ENCODE measurements at places on chromosomes 6 and 20. TPM values are rescaled to one million over a fixed set of nuclear protein-coding genes. Genes with fewer than 3 reads are reported as not detected.

F13A1 gene
- total RNA-seq = 4.3 TPM

PDE7B gene
- total RNA-seq = 0.56 TPM

LPA gene
- total RNA-seq = 1.8 TPM

GMPR gene
- 5.7 TPM for total RNA-seq

FAM120B gene
- 18.7 TPM for total RNA-seq

RNF144B gene
- 9.6 TPM for total RNA-seq

FLRT3 gene
- total RNA-seq = 1.8 TPM

TP53INP2 gene
- 4.8 TPM for total RNA-seq

GRCh38 chr6:15131651-15132061, 114.2 kb upstream of the JARID2 start:
- H3K27ac ChIP-seq = no peak overlapping the region
- DNase-seq = no peak
- no peaks in the 10 kb centered on the region for H3K36me3 ChIP-seq
- no peak overlapping the region for H3K4me3 ChIP-seq
- H3K27me3 ChIP-seq = no peaks in the 10 kb centered on the region
- no peaks in the 10 kb centered on the region for H3K4me1 ChIP-seq

GRCh38 chr20:38172408-38172807, 7.3 kb upstream of the TGM2 start:
- H3K27ac ChIP-seq = no peak overlapping the region
- no peak for DNase-seq
- H3K4me1 ChIP-seq = no peaks in the 10 kb centered on the region
- no peaks in the 10 kb centered on the region for H3K36me3 ChIP-seq
- no peaks in the 10 kb centered on the region for H3K27me3 ChIP-seq

DNA sequence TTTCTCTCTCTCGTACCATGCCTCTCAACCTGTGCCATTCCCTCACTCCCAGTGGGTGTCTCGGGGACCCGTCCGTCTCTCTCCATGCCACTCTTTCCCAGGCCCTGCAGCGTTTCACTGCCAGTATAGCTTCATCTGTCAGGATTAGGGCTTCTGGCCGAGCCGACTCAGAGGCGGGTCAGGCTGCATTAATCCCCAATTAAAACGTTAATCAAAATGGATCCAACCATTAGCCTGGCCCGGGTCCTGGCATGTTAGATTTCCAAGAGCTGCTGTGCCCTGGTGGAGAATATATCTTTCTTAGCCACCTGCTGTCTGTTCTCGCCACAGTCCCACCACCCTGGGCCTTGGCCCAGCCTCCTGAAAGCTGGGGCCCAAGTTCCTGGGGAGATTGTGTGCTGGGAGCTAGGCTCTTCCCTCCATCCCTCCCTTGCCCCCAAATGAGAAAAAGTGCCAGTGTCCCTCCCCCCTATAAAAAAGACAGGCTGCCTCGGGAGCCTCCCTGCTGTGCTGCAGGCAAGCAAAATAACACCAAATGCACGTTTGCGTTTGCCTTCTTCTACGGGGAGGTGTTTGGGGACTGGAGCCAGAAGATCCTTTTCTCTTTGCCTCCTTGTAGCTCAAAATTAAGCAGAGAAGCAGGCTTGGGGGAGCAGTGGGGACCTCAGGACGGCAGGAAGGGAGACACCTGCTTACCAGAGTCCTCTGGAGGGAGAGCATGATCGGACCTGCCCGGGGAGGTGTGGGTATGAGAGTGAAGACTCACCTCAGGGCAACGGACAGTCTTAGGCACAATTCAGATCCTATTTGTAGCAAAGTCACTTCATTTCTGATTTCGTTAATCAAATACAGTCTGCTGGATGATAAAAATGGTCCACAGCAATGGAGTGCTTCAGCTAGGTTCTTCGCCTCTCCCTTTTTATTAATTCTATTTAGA, 3.0 kb downstream of the KCNG1 start:
- H3K27me3 ChIP-seq = no peaks in the 10 kb centered on the region
- DNase-seq = no peak
- H3K36me3 ChIP-seq = no peaks in the 10 kb centered on the region
- no peaks in the 10 kb centered on the region for H3K4me1 ChIP-seq
- H3K4me3 ChIP-seq = no peak overlapping the region
- H3K27ac ChIP-seq = no peak overlapping the region

- H3K36me3 ChIP-seq = no peaks in the 10 kb centered on the region
- no peak overlapping the region for H3K4me3 ChIP-seq
- no peak overlapping the region for H3K27ac ChIP-seq
- no peak for DNase-seq
- no peaks in the 10 kb centered on the region for H3K27me3 ChIP-seq
Measured at GRCh38 chr20:17497821-17498580, 33.2 kb downstream of the BFSP1 start.

- H3K4me3 ChIP-seq = no peak overlapping the region
- DNase-seq = no peak
- no peaks in the 10 kb centered on the region for H3K4me1 ChIP-seq
Measured at GRCh38 chr20:1442304-1442703, 24.3 kb downstream of the NSFL1C start.

- no peak for DNase-seq
- H3K36me3 ChIP-seq = no peaks in the 10 kb centered on the region
- H3K27me3 ChIP-seq = no peaks in the 10 kb centered on the region
- no peak overlapping the region for H3K27ac ChIP-seq
- no peak overlapping the region for H3K4me3 ChIP-seq
Measured at GRCh38 chr6:73923905-73924485, 228.0 kb downstream of the CD109 start.

DNA sequence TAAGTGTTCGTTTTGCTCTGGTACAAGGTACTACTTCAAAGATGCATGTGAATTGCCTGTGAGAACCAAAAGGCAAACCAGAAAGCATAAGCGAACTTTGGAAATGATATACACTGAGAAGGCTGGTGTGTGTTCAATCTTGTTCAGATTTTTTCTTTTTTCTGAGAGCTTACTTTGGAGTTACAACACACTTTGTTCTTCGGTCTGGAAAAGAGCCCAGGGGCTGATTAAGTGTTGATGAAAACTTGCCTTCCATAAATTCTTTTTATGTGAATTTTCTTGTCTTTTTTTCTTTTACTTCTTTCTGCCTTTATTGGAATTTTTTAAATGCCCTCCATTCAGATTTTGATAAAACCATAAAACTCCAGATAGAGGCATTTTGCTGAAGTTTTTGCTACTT, 395.1 kb upstream of the SASH1 start:
- H3K4me3 ChIP-seq = no peak overlapping the region
- H3K4me1 ChIP-seq = no peaks in the 10 kb centered on the region
- H3K36me3 ChIP-seq = no peaks in the 10 kb centered on the region
- no peak for DNase-seq
- H3K27ac ChIP-seq = no peak overlapping the region

DNA sequence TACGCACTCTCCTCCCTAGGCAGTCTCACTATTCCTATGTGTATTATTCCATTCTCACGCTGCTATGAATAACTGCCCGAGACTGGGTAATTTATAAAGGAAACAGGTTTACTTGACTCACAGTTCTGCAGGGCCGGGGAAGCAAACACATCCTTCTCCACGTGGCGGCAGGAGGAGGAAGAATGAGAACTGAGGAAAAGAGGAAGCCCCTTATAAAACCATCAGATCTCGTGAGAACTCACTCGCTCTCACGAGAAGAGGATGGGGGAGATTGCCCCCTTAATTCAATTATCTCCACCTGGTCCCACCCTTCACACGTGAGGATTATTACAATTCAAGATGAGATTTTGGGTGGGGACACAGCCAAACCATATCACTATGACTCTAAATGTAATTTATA, 61.9 kb downstream of the ECT2L start:
- H3K27me3 ChIP-seq = no peaks in the 10 kb centered on the region
- no peaks in the 10 kb centered on the region for H3K36me3 ChIP-seq
- no peak overlapping the region for H3K27ac ChIP-seq

DNA sequence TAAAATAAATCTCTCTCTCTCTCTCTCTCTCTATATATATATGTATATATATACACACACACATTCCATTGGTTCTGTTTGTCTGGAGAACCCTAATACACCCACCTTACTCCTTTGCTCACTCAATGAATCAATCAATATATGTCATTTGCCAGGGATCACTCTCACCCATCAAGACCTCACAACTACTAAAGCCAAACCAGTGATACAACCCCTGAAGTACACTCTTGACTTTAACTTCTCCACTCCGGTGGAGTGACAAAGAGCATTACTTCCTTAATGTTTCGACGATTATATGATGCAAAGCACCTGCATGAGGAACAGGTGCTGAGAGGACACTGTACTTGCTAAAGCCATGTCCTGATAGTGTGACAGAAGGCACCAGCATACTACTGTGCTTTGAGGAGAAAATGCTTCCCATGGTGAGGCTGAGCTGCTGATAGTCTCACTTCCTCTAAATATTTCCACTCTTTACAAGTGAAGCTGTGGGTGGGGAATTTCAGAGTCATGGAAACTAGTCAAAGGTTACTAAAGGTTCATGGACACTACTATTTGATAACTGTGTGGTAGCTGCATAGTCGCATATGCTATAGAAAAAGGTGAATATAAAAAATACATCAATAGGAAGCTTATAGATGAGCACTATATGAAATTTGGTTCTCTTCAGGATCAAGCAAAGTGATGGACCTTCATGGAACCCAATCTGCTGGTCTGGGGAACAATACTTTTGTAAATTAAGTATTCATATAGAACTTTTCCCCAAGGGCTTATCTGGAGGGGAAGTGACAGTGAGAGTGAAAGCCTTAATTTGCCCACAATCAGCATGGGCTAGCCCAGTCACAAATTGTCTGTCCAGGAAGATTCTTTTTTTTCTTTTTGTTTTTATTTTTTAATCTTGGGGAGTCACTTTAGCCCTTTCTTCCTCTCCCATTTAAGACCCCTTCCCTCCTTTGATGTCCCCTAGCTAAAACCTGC, 141.9 kb upstream of the NEDD9 start:
- H3K4me1 ChIP-seq = no peaks in the 10 kb centered on the region
- H3K4me3 ChIP-seq = no peak overlapping the region
- H3K36me3 ChIP-seq = no peaks in the 10 kb centered on the region
- no peaks in the 10 kb centered on the region for H3K27me3 ChIP-seq

GRCh38 chr6:5191222-5191621, 69.5 kb downstream of the LYRM4 start:
- H3K36me3 ChIP-seq = no peaks in the 10 kb centered on the region
- H3K4me3 ChIP-seq = no peak overlapping the region
- no peak overlapping the region for H3K27ac ChIP-seq
- no peak for DNase-seq

GRCh38 chr6:169827290-169827717, 75.9 kb downstream of the ERMARD start:
- no peaks in the 10 kb centered on the region for H3K27me3 ChIP-seq
- peaks cover 6% of the 10 kb centered on the region for H3K4me1 ChIP-seq
- no peak overlapping the region for H3K27ac ChIP-seq

GRCh38 chr20:38272961-38273360, 12.4 kb upstream of the KIAA1755 start:
- DNase-seq = no peak
- no peak overlapping the region for H3K27ac ChIP-seq
- no peaks in the 10 kb centered on the region for H3K36me3 ChIP-seq

- H3K36me3 ChIP-seq = no peaks in the 10 kb centered on the region
- H3K27me3 ChIP-seq = no peaks in the 10 kb centered on the region
- no peak overlapping the region for H3K27ac ChIP-seq
- DNase-seq = no peak
- H3K4me3 ChIP-seq = no peak overlapping the region
Measured at GRCh38 chr6:116557893-116558292, 4.3 kb downstream of the CALHM4 start.

DNA sequence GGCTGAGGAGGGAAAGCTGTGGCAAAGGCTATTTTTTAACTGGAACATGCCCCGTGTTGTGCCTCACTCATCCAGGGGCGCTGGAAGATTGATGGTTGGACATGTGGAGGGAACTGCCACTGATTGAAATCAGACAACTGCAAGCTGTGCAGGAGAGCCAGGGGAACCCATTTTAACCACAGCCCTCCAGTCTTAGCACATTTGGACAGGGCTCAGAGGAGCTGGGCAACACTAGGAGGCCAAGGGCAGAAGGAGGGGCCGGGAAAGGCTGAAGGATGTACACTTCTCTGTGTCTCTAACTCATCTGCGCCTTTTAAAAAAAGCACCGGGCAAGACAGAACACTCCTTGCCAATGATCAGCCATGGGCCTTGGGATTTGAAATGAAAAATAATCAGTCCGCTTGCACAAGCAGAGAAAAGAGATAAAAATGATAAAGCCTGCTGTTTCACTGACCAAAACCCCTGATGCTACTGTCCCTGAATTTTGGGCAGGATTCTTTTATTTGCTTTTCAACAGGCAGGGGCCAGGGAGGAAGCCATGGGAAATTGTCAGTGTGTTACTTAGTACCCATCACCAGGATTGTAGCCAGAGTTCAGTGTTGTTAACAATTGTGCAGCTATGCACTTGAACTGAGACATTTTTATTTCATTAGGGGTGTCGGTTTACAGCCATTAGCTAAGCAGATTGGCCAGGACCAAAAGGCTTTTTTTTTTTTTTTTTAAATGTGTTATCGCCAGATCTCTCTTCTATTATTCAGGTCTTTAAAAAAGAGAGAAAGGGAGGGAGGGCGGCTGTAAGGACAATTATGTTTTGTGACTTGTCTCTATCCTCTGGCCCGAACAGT, 109.3 kb upstream of the EYA4 start:
- DNase-seq = no peak
- no peaks in the 10 kb centered on the region for H3K4me1 ChIP-seq
- no peak overlapping the region for H3K4me3 ChIP-seq
- no peaks in the 10 kb centered on the region for H3K36me3 ChIP-seq
- H3K27me3 ChIP-seq = no peaks in the 10 kb centered on the region
- no peak overlapping the region for H3K27ac ChIP-seq

- H3K27me3 ChIP-seq = no peaks in the 10 kb centered on the region
- peak; percentile 14 for DNase-seq
- H3K4me1 ChIP-seq = no peaks in the 10 kb centered on the region
- no peak overlapping the region for H3K4me3 ChIP-seq
Measured at GRCh38 chr20:63336232-63336752, 24.9 kb downstream of the CHRNA4 start.

DNA sequence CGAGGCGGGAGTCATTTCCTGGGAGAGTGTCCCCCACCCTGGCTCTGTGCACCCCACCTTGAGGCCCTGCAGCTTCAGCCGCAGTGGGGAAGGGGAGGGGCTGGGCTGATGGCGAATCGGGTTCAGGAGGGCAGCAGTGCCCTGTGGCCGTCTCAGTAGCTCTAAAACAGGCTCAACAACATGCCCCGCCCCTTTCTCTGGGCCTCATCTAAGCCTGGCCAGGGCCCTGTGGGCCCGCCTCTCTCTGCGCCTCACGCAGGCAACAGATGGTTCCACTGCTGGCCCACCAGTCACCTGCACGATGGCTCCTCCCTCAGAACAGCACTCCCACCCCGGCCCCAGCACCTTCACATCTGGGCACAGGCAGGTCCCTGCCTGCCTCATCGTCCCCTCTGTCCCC, 30.2 kb downstream of the CHRNA4 start:
- peaks cover 5% of the 10 kb centered on the region for H3K27me3 ChIP-seq
- H3K4me3 ChIP-seq = no peak overlapping the region
- no peaks in the 10 kb centered on the region for H3K4me1 ChIP-seq
- H3K27ac ChIP-seq = no peak overlapping the region
- H3K36me3 ChIP-seq = no peaks in the 10 kb centered on the region

DNA sequence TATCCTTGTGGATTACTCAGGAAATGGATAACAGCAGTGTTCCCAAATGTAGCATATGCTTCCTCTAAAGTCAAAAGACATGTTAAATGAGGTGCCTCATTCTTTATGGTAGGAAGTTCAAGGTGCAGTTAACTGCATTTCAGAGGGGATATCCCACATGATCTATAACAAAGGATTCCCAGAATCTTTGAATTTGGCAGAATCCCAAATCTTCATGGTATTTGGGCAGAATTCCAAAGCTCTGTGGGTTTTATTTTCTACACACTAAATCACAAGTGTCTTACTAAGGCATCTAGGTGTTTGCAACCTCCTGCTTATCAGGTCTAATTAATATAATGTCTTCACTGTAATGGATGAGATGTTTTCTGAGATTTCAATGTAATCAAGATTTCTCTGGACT, 364.3 kb upstream of the MAN1A1 start:
- no peaks in the 10 kb centered on the region for H3K4me1 ChIP-seq
- no peak overlapping the region for H3K4me3 ChIP-seq
- DNase-seq = no peak
- H3K27ac ChIP-seq = no peak overlapping the region
- no peaks in the 10 kb centered on the region for H3K36me3 ChIP-seq
